NCI-H1105 treated with DMSO at 0.1 percent for 48 hours (cell line): ENCODE measurements at places on chromosomes 7 and 10.
A peak's percentile ranks its signal among the peaks of the same experiment; 100 is the strongest.

DNA sequence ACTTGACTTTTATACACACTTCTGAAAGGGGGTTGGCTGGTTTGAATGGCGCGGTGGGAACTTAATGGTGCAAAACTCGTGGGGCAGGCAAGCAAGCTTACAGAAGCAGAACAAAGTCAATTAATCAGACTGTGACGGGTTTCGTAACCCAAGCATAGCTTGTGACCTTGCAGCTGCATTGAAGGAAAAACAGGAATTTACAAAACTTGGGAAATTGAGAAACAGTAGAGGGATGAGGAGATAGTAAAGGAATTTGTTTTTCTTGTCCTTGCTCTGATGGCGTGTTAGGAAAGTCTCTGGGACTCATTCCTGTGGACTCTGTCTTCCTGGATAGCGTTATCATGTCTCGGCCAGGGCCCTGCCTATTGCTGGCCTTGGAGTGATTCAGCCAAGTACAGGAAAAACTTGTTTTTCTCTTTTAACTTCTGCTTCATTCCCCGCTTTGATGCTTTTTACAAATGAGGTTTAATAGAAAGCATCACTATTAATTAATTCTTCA, 220.0 kb upstream of the KCND2 start:
- no peak for DNase-seq

GRCh38 chr7:122736183-122736582, 33.5 kb upstream of the RNF148 start:
- DNase-seq: no peak

- no peak for DNase-seq
Observed at GRCh38 chr7:152544481-152544927, 108.7 kb upstream of the KMT2C start.

DNA sequence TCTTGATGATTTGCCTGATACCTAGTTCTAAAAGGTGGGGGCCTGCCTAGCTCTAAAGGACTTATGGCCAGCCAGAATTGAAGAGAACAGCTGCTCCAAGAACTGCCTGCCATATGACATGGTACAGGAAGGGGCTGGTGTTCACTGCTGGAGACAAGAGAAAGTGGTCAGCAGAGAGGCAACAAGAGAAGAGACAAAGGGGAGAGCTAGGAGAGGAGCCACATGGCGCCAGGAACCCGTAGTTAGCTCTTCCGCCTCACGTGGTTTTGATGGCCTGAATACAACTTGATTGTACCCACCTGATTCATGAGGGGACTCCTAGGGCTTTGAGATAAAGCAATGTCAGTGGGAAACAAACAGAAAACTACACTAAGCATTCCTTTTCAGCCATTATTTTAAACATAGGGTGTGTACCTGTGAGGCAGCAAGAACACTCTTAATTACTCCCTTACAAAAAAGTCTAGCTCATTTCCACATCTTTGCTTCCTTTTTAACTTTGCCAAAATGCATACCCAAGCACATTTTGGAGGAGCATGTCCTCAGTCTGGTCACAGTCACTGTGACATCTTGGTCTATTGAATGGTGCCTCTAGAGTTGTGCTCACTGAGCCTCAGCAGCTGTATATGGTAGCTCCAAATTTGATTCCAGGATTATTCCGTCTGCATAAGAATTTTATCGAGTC, 71.6 kb downstream of the CCDC71L start:
- DNase-seq: no peak

- no peak for DNase-seq
Observed at GRCh38 chr10:86269332-86269731, 97.3 kb downstream of the GRID1 start.

GRCh38 chr7:91657483-91658071, 222.9 kb downstream of the MTERF1 start:
- DNase-seq: no peak

- no peak for DNase-seq
Observed at GRCh38 chr7:157278791-157279724, 57.7 kb upstream of the DNAJB6 start.

DNA sequence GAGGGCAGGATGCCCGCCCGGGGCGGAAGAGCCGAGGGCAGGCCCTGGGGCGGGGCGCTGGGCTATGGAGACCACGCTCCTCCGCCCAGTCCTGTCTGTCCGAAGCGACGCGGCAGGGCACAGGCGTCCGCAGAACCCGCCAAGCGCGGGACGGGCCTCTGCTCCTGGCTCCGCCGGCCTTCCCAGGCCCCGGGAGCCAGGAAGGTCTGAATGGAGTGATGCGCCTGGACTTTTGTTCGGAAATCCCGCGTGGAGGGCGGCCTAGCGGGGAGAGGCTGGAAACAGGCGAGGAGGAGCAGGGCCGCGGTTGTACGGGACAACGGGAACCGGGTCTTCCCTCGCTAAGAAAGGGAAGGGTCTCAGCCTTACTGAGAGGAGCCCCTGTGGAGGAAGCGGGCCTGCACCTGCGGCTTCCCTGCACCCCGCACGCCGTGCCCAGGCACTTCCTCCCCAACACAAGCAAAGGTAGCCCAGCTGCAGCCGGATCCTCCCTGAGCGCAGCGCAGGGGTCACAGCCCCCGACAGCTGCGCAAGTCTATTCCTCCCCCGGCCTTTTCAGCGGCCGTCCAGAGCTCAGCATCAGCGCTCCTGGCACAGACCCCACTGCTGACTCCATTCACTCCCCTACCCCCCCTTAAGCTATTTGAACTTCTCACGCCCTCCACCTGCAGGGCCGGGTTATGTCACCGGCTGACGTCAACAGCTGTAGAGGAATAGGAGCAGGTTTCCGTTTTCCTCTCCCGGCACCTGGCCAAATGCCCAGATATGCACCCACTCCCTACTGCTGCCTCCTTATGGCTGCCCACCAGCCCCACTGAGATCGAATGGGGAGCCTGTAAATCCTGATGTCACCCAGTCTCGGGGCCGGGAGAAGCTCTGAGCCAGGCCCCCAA, 143.2 kb upstream of the RET start:
- peak; percentile 69 for DNase-seq

GRCh38 chr7:127988751-127989150, 42.5 kb downstream of the LRRC4 start:
- no peak for DNase-seq

DNA sequence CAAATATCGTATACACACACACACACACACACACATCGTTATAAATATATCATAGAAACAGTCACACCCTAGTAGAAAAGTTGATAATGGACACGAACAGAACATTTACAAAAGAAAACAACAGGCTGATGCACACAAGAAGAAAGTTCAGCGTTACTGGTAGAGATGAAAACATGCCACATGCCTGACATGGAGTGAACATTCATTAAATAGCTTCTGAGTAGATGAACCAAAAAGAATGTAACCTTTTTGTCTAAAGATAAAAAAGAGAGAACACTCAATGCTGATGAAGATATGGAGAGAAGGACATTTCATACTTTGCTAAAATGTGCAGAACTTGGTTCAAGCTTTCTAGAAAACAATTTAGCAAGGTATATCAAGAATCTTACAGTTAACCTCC, 173.4 kb upstream of the KLF14 start:
- no peak for DNase-seq

DNA sequence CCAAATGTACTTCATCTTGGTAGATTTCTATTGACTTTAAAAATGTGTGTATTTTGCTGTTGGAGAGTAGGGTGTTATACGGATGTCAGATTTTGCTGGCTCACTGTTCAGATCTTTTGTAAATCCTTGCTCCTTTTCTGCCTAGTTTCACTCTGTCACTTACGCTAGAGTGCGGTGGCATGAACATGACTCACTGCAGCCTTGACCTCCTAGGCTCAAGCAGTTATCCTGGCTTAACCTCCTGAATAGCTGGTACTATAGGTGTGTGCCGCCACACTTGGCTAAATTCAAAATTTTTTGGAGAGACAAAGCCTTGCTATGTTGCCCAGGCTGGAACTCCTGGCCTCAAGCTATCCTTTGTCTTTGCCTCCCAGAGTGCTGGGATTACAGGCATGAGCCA, 29.4 kb downstream of the BMS1 start:
- no peak for DNase-seq

- no peak for DNase-seq
Observed at GRCh38 chr7:44964384-44964830, 14.4 kb downstream of the MYO1G start.

DNA sequence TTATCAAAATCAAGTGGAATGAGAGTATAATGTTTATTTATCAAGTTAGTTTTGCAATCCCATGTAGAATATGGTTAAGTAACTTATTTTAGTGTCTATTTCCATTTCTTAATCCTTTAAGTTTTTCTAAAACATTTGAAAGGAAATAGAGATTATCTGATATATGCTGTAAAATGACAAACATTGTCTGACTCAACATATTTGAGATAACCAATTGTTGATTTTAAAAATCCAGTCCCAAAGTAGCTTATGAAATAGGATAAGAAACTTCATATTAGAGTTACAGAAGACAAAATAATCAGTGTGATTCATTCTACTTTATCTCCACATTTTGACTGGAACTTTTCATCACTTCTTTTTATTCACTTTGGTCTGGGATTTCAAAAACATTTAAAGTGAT, 38.7 kb upstream of the CDK1 start:
- no peak for DNase-seq

DNA sequence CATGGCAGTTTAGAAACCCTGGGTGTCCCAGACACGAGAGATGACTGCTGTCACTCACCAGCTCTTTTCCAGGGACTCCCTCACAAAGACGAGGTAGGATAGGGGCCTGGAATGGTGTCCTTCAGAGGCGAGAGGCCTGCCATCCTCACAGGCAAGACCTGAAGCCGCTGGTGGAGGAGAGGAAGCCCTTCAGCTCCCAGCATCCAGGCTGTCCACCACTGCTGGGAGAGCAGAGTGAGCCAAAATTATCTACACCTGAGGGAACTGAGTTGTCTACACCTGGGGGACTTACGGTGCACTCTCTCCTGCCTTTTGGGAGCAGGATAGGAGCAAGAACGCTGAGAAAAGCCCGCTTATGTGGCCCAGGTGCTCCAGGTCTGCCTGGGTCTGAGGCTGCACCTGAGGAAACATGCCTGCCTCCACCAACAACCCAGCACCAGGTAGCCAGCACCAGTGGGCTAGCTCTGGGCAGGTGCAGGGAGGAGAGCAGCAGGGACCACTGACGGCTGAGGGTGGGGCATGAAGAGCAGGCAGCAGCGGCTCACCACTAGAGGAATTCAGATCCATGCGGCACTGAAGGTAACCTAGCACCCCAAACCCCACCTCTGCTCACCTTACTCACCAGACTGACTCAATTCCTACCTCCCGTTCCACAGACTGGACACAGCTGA, 357.2 kb downstream of the SH2D4B start:
- no peak for DNase-seq

DNA sequence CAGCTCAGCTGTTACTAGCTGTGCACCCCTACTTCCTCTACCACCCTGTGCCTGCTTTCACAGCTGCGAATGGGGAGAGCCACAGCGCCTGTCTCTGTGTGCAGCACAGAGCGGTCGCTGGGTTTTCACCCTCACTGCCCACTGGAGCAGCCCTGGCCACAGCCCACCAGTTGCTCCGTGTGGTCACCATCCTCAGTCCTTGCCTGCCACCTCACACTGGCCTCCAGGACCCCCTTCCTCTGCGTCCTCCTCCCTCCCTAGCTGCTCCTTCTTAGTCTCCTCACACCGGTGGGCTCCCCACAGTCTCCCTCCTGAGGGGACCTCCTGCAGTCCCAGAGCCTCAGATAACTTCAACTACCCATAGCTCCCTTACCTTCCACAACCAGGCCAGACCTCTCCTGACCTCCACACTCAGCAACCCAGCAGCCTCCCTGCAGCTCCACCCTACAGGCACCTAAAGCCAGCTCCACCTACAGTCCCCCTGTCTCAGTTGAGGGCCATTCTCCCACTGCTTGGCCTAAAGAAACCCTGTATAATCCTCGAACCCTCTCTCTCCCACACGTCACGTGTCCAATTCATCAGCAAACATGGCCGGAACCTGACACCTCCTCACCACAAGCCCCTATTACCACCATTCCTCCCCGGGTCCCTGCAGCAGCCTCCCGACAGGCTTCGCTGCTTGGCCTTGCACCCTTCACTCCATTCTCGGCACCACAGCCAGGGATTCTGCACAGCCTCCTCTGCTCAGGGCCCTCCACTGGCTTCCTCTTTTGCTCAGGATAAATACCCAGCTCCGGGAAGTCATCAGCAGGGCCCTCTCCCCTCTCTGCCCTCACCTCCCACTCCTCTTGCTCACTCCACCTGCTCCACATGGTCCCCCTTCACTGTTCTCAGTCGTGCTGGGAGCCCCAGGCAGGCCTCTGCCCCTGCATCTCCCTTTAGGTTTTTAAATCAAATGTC, 28.1 kb downstream of the PLAC9 start:
- no peak for DNase-seq

DNA sequence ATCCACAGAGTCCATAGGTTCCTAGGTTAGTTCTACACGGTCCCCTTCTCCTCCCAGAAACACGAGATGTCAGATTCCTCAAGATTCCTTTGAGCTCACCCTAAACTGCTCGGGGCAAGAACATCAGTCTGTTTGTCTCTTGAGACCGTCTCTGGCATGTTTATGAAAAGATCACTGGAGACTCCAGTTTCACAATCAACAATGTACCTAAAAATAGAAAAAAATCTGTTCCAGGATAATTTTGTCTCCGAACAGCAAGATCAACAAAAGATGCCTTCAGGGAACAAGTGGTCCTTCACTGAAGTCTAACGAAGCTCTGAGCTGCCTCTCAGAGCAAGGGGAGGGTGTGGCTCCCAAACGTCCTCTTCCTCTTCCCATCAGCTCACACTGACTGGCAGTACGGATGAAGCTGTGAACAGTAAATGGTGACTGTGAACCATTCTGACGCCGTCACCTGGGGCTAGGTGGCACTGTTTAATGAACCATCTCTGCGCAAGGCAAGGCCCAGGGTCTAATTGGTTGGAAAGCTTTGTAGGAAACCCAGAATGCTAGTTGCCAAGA, 156.2 kb upstream of the LYZL1 start:
- no peak for DNase-seq

DNA sequence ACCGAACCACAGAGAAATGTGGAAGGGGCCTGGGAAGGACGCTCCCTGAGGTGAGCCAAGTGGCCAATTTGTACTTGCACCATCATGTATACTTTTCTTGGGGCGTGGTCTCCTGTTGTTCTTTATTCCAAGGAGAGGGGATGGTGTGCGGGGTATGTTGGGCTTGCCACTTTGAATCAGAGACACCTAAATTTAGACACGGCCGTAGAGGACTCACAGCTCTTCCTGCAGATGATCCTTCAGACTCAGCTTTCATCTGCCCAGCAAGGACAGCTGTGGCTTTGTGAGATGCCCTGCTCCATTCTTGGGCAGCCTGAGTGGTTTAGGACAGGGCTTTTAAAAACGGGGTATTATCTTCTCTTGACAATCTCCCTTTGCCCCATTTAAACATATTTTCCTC, 473.2 kb downstream of the REEP3 start:
- no peak for DNase-seq

GRCh38 chr7:13508586-13508985, 480.9 kb downstream of the ETV1 start:
- no peak for DNase-seq

DNA sequence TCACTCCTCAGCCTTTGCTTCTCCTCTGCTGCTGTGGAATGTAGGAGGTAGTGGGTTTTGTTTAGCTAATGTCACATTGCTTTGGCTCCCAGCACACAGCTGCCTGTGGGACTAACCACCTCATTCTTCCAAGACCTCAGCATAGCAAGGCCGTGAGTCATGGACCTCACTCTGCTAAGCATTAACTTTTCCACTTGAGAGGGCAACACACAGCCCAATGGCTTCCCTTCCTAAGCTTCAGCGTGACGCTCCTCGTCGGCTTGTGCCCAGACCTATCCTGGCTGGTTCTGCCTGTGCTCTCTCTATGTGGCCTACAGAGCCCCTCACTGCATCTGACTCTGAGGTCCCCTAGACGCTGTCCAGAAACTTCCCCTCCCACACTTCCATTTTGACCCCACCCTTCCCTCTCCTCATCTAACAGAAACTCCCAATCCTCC, 23.3 kb downstream of the MYOF start:
- no peak for DNase-seq

- DNase-seq: no peak
Observed at GRCh38 chr7:107196834-107197610, 28.2 kb downstream of the HBP1 start.
